ENCODE measurements at places on chromosomes 6 and 20.

DNA sequence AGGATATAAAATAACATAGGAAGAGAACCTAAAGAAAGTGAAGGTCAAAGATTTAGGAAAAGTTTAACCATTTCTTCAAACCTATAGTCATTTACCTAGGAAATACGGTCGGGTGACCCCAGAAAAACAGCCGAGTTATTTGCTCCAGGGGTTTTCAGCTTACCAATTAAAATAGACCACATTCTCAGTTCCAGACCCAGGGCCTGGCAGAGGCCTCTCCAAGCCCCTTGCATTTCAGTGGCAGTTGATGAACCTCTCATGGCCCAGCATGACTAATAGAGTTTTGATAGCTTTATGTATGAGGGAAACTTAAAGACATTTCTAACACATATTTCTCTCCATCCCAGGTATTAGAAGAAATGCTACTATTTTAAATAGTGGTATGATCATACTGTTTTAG lies 113.5 kb downstream of the OGFRL1 start:
- no peak for DNase-seq

- no peak for DNase-seq
These were observed 10.9 kb upstream of the BNIP5 start for GRCh38 chr6:36347621-36348020.

DNA sequence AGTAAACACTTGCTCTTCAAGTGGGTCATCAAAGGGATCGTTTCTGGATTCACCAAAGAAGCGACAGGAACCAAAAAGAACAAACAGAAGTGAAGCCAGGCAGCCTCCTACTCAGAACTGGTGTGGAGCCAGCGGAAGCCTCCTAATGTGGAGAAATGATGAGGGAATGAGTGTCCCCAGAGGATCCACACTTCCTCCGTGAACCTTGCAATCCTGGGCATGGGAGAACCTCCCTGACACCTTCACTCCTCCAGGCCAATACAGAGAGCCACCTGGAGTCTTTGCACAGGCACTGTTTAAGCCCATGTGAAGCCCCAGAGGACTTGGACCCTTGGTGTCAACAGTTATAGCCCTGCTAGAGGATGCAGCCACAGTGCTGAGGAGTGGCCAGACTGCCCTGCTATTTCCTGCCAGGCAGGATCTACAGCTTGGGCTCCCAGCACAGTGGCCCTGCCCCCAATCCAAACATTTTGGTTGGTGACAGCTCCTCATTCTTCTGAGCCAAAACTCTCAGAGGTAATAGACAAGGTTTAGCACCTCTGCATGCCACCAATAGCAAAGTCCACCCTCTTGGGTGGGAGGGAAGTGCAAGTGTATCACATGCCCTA lies 23.2 kb upstream of the SERINC1 start:
- no peak for DNase-seq

DNA sequence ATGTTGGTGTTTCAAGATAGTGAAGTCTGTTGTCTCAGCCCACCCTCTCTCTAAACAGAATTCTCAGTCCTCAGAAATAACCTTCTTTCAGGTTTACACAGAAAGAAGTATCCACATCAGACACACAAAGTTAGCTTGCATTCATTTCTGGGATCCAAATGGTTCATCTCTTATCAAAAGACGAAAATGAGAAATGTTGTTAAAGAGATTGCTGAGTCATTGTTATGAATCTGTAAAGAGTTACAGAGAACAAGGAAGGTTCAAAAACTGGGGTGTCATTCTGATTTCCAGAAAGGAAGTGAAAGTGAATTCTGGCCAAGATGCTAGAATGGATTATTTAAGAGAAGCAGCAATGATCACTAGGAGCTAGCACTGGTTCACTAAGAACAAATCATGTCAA lies 90.5 kb upstream of the ATXN1 start:
- DNase-seq: no peak

DNA sequence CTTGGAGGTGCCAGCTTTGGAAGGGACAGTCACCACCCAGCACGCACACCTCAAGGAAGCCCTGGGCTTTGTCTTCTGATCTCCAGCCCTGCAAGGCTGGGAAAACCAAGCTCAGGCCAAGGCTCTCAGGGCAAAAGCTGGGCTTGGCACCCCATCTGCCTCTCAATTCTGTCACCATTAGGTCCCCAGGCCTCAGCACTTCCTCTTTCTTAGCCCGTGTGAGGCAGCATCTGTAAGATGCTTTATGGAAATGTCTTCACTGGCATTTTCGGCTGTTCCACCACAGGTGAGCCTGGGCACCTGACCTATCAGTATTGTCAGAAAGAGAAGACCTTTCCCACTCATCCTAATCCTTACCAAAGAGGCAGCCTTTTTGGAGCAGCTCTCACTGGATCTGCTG lies 24.6 kb downstream of the GMEB2 start:
- no peak for DNase-seq

DNA sequence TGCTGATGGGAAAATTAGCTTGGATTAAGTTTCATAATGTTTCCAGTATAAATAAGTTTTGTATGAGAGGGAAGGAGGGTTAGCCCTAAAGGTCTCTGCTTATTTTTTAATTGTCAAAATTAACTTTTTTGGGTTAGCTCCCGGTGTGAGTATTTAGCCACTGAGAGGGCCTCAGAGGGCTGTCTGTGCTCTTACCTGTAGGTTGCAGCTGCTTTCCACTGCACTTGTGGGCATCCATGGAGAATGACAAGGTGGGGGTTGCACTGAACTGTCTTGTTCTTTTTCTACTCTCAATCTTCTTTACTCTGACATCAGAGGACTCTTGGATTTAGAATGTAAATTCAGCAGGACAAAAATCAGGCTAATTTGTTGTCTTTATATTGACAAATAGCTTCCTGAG lies 81.4 kb downstream of the CD164 start:
- no peak for DNase-seq

DNA sequence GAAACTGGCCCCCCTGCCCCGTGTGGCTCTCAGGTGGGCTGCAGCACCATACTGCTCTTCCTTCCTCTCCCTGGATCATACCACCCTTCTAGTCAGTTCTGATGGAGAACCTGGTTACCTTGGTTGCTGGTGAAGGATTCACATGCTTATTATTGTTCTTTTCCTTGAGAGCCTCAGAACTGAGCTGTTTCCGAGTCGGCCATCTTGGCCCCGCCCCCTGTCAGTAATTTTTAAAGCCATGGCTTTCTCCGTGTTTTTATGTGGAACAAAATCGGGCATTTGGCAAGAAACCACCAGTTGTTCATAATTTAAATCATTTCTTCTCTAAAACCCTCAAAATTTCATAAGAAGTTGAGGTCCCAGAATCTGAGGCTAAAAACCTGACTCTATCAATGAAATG lies 493.8 kb downstream of the NKAIN2 start:
- DNase-seq: no peak

DNA sequence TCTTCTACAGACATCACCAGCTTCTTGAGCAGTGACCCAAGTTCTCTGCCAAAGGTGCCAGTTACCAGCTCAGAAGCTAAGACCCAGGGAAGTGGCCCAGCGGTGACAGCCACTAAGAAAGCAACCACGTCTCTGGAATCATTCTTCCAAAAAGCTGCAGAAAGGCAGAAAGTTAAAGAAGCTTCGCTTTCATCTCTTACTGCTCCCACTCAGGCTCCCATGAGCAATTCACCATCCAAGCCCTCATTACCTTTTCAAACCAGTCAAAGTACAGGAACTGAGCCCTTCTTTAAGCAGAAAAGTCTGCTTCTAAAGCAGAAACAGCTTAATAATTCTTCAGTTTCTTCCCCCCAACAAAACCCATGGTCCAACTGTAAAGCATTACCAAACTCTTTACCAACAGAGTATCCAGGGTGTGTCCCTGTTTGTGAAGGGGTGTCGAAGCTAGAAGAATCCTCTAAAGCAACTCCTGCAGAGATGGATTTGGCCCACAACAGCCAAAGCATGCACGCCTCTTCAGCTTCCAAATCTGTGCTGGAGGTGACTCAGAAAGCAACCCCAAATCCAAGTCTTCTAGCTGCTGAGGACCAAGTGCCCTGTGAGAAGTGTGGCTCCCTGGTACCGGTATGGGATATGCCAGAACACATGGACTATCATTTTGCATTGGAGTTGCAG lies 15.2 kb downstream of the GTPBP2 start:
- DNase-seq: no peak

All from left kidney (tissue), 8 donors.